ENCODE measurements at places on chromosomes 6 and 20.

DNA sequence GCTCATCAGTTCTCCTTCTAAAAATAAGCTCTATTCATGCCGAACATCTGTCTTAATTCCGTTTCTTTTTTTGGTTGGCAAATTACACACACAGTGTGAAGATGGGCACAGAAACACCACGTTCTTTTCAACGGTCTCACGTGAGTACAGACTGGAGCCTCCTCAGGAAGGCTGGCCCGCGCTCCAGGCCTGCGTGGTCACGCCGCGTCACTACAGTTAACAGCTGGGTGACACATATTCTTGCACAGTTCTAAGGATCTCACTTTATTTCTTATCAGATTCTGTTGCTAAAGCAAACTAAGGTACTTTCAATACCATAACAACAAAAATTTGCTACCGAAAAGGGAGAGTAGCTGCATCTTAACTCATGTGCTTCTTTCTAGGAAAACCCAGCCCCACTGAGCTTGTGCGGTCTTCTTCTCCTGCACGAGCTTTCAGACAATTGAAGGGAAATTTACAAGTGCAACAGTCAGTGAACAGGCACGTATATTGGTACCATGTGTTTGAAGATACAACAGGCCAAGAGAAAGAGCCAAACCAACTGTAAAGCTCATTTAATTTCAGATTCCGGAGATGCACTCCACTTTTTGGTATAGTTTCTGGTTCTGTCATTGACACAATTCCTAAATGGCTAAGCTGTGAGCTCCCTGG lies 55.6 kb upstream of the MPC1 start:
- DNase-seq: no peak

DNA sequence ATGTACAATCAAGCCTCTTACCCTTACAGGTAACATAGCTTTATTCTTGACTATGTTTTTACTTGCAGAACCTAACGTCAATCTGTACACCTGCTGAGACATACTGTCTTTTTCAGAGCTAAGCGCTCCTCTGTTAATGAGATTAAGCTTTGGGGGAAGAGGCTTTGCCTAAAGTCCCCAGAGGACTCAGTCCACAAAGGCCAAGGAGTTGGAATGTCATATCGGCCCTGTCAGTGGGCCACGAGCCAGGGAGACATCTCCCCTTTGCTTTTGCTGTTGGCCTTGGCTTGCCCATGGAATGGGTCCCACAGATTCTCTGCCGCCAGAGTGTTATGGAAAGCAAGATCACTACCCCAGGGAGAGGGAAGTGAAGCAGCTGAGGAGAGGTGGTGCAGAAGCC lies 64.1 kb upstream of the SOX4 start:
- DNase-seq: no peak

DNA sequence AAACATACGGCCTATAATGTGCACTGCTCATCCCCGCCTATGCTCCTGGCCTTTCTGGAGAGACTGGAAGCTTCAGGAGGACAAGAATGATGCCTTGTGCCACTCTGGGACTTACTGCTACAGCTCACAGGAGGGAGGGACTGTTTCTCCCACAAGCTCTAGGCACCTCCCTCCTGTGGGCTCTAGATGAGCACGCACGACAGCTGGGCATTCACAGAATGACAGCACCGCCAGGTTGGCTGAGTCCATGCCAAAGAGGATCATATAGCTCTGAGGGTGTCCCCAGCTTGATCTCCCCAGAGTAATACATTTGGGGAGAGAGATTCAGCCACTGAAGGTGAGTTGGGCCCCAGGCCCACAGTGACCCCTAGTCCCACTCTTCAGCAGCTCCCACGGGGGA lies 10.1 kb upstream of the PGC start:
- no peak for DNase-seq

DNA sequence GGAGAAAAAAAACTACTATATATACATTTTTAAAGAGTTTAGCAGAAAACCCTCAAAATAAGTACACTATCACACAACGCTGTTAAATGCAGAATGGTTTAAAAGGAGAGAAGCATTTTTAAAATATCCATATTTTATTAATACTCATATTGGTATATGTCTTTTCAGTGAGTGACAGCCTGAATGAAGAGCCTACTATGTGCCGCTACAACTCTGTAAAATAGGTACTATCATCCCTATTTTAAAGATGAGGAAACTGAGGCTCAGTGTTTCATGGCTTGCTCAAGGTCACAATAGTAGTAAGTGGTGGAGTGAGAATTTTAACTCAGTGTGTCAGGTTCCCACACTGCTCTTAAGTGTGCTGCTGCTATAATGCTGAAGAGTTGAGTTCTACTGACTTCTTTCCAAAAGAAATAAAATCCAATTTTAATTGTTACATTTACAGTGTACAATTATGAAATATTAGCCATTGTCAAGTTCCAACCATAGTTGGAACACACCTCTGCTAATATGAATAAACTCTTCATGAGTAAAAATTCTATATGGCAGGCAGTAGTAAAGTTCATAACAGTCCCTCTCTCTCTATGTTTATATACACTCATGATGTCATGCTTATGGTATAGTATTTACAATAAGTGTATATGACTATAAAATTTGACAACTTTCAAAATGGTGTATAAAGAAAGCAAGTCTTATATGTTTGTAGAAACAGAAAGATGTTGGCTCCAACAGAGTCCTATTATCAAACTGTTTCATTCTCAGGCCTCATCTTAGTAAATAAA lies 3.1 kb downstream of the FAM184A start:
- no peak for DNase-seq
